ENCODE measurements at places on chromosomes 3 and 15. TPM values are rescaled to one million over a fixed set of nuclear protein-coding genes. Genes with fewer than 3 reads are reported as not detected.

DNA sequence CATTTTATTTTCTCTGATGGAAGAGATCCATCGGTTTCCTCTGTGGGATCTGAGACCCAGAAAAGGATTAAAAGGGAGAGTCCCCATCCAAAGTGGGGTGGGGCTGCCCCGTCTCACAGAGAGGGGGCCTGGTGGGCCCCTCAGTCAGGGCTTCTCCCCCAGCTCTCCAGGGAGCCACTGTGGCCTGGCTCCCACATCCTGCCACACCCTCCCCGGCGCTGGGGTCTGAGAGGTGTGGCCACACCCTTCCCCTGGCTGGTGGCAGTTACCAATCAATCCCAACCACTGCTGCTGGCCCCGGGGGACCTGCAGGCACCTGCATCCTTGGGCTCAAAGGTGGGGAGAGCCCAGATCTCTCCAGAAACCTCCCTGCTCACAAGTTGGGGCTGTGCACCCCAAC lies 161.8 kb upstream of the IQSEC1 start:
- H3K27ac ChIP-seq: no peak overlapping the region
- H3K27me3 ChIP-seq: peaks cover 47% of the 10 kb centered on the region
- H3K4me3 ChIP-seq: no peak overlapping the region
- DNase-seq: no peak
- H3K4me1 ChIP-seq: no peaks in the 10 kb centered on the region
- H3K36me3 ChIP-seq: no peaks in the 10 kb centered on the region

- peak overlapping the region; percentile 29 for H3K27ac ChIP-seq
- no peak overlapping the region for H3K4me3 ChIP-seq
- H3K27me3 ChIP-seq: no peaks in the 10 kb centered on the region
- H3K4me1 ChIP-seq: no peaks in the 10 kb centered on the region
These were observed 35.7 kb downstream of the CCNB2 start for GRCh38 chr15:59140422-59141226.

DNA sequence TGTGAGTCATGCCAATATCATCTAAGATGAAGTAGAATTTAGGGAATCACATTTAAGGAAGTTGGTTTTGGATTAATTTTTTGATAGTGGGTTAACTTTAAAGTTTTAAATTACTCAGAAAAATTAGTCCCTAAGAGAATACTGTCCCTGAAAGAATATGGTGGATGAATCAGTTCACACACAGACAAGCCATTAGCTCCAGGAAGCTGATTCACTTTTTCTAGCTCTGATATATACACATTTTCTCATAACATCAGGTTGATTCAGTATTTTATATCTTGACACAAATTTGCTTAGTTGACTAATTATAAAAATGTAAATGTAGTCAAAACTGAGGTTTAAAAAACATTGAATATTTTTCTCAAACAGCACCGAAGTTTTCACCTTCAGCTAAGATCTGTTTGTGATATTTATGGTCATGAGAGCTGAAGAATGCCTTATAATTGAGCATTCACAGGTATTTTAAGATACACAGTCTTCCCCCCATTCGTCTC lies 55.1 kb downstream of the MYH15 start:
- H3K36me3 ChIP-seq: no peaks in the 10 kb centered on the region
- no peaks in the 10 kb centered on the region for H3K27me3 ChIP-seq
- H3K4me1 ChIP-seq: peaks cover 46% of the 10 kb centered on the region
- H3K27ac ChIP-seq: no peak overlapping the region
- DNase-seq: no peak

DNA sequence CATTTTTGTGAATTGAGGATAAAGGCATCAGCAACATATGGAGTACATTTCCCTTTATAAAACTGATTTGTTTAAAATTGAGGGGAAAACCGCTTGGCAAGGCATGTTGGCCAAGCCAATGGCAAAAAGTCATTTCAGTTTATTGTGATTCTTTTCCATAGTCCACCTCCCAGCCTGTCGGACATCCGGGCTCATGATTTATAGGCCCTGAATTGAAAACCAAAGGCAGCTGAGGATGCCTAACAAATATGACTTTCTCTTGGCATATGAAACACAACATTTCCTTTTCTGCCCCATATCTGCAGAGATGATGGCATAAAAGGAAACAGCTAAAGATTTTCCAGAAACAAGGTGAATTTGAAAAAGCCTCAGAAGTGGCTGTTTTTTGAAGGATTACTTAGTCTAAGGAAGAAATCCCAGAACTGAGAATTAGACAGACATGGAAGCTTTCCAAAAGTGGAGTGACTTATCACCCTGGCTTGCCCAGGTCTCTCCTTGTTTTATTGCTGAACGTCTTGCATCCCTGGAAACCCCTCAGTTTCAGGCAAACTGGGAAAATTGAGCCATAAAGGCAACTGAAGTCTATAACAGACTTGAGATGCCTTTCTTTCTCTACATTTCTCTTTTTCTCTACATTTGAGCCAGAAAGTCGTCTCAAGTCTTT lies 74.0 kb downstream of the COL8A1 start:
- no peak overlapping the region for H3K4me3 ChIP-seq
- no peaks in the 10 kb centered on the region for H3K27me3 ChIP-seq
- DNase-seq: no peak
- no peak overlapping the region for H3K27ac ChIP-seq

- no peaks in the 10 kb centered on the region for H3K36me3 ChIP-seq
- H3K4me1 ChIP-seq: peaks cover 20% of the 10 kb centered on the region
- DNase-seq: peak; percentile 87
- no peaks in the 10 kb centered on the region for H3K27me3 ChIP-seq
- peak overlapping the region; percentile 86 for H3K27ac ChIP-seq
These were observed 132.6 kb upstream of the HES1 start for GRCh38 chr3:194003114-194004057.

- peaks cover 18% of the 10 kb centered on the region for H3K27me3 ChIP-seq
- DNase-seq: peak; percentile 53
- H3K36me3 ChIP-seq: no peaks in the 10 kb centered on the region
- peaks cover 13% of the 10 kb centered on the region for H3K4me1 ChIP-seq
These were observed 7.0 kb upstream of the CD276 start for GRCh38 chr15:73677146-73677607.

DNA sequence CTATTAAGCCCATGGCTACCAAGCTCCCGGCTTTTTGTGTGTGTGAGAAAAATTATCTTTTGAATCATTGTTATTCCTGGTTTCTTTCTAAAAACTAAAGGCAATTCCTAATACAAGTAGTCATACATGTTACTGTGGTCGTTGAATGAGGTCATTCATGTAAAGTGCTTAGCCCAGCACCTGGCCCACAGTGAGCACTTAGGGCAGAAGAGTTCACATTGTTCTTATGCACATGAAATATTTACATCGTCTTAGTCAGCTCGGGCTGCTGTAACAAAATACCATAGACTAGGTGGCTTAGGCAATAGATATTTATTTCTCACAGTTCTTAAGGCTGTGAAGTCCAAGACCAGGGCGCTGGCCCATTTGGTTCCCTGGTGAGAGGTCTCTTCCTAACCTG lies 216.1 kb downstream of the SHQ1 start:
- H3K36me3 ChIP-seq: no peaks in the 10 kb centered on the region
- H3K4me1 ChIP-seq: peaks cover 13% of the 10 kb centered on the region
- no peak overlapping the region for H3K4me3 ChIP-seq
- peaks cover 23% of the 10 kb centered on the region for H3K27me3 ChIP-seq
- H3K27ac ChIP-seq: no peak overlapping the region

GRCh38 chr3:117074826-117075225 lies 365.2 kb downstream of the TUSC7 start:
- H3K27ac ChIP-seq: no peak overlapping the region
- H3K4me1 ChIP-seq: no peaks in the 10 kb centered on the region
- H3K36me3 ChIP-seq: no peaks in the 10 kb centered on the region
- no peaks in the 10 kb centered on the region for H3K27me3 ChIP-seq

- no peak overlapping the region for H3K27ac ChIP-seq
- no peaks in the 10 kb centered on the region for H3K36me3 ChIP-seq
- no peaks in the 10 kb centered on the region for H3K4me1 ChIP-seq
- no peak for DNase-seq
- H3K4me3 ChIP-seq: no peak overlapping the region
These were observed 476.1 kb downstream of the EDEM1 start for GRCh38 chr3:5663601-5664000.

The RTP1 gene
- total RNA-seq: not detected

The STX19 gene
- not detected for total RNA-seq

The CYP1A2 gene
- not detected for total RNA-seq

The CHAC1 gene
- 26.0 TPM for total RNA-seq

The PP2D1 gene
- not detected for total RNA-seq

The SSUH2 gene
- not detected for total RNA-seq

Data from HFFc6 (cell line).